Non-pigmented ciliary epithelial cell (primary cell): ENCODE measurements at places on chromosomes 1 and 21.

DNA sequence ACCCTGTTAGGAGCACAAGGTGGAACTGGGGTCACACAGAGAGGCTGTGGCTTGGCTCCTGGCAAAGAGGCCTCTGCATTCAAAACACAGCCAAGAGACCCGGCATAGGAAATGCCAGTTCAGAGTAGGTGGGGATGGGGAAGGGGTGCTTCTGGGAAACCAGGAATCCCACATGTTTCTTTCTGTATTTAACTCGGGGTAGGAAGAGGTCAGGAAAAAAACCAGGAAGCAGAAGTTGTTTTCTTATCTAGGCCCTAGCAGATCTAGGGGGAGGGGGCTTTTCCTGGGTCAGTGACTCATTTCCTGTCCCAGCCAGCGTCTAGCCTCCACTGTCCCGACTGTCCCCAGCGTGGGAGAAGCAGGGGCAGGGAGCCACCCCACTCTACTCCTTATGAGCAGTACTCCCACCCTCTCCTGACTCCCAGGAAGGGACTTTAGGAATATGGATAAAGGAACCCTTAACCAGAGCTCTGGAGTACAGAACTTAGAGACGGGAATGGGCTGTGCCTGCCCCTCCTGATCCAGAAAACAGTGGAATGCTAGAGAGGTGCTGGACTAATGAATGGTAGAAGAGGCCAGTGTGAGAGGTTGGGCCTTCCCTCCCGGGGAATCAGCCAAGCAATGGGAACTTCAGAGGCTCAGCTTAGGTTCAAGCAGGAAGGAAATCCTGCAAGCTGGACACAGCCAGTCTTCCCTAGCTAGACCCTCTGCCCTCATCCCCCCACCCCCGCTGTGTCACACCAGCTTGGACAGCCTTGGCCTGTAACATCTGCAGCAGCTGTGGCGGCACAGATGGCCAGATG, 5.7 kb downstream of the FHL3 start:
- DNase-seq: no peak

- DNase-seq: no peak
These were observed 45.2 kb upstream of the SSX2IP start for GRCh38 chr1:84735483-84735882.

- DNase-seq: no peak
These were observed 574.3 kb upstream of the USP24 start for GRCh38 chr1:55789466-55789865.

GRCh38 chr1:2059290-2059953, 9.2 kb downstream of the PRKCZ start:
- no peak for DNase-seq

DNA sequence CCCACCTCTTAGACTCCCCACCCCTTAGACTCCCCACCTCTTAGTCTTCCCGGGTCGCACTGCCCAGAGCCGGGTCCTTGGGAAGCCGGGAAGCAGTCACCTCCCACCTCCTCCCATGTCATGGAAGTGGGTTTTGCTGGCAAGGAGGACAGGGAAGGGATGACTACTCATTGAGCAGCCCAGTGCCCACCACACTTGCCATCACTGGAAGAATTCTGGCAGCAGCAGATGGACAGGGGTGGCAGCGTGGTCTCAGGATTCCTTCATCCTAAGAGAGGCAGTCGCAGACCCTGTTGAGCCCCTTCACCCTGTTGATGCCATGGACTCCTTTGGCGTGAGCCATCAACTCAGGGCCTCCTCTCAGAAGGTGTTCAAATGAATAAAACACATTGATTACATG, 140.8 kb downstream of the PGBD5 start:
- DNase-seq: no peak
